ENCODE measurements at places on chromosomes 2 and 18.

DNA sequence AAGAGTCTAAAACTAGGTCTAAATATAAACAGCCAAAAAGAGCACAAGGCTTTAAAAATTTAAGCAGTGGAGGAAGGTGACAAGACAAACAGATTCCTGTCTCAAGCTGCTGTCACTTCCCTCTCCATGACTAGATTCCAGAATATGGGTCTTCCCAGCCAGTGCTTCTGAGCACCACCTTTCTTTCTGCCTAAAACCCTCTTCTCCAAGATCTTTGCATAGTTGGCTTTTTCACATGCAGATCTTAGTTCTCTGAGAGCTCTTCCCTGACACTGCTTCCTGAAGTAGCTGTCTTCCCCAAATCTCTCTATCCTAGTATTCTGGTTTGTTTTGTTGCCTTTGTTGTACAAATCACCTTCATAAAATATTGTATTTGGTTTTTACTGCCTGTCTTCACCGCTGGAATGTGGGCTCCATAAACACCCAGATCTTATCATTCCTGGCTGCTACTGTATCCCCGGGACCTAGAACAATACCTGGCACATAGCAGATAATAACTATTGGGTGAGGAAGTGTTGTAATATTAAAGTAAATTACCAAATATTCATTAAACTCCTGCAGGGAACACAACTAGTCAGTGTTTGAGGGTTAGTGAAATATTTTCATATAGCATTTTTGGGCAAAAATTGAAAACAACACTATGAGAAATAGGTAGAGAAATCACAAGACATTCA is 150.2 kb downstream of the CCDC85A start:
- no peak for DNase-seq
- H3K27ac ChIP-seq, result no peak overlapping the region
- no peak overlapping the region for H3K4me3 ChIP-seq
- H3K4me1 ChIP-seq, result no peaks in the 10 kb centered on the region

DNA sequence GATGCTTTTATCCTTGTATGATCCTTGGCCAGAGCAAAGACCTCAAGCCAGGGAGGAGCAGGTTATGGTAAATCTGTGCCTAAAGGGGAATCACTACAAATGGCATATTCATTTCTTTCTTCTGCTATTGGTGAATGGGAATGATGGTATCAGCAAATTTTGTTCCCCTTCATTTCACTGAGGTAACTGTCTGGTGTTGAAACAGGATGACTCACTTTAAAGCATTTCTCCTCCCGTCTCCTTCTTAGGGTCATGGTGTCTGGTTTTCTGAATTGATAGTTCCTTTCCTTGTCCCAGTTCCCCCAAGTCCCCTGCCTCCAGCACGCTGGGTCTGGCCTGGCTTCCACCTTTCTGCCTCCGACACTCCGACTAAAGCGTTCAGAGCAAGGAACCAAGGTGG is 109.2 kb downstream of the MREG start:
- no peak overlapping the region for H3K27ac ChIP-seq
- no peak for DNase-seq
- H3K4me1 ChIP-seq, result no peaks in the 10 kb centered on the region
- H3K36me3 ChIP-seq, result no peaks in the 10 kb centered on the region
- no peak overlapping the region for H3K4me3 ChIP-seq

- H3K4me3 ChIP-seq, result no peak overlapping the region
- H3K4me1 ChIP-seq, result no peaks in the 10 kb centered on the region
- no peak overlapping the region for H3K27ac ChIP-seq
- H3K27me3 ChIP-seq, result no peaks in the 10 kb centered on the region
- no peaks in the 10 kb centered on the region for H3K36me3 ChIP-seq
Measured at GRCh38 chr2:190763901-190764514, 115.1 kb downstream of the NAB1 start.

- no peak for DNase-seq
- H3K36me3 ChIP-seq, result no peaks in the 10 kb centered on the region
- H3K4me3 ChIP-seq, result no peak overlapping the region
- no peaks in the 10 kb centered on the region for H3K27me3 ChIP-seq
- H3K4me1 ChIP-seq, result peaks cover 4% of the 10 kb centered on the region
Measured at GRCh38 chr2:240961910-240962299, 36.5 kb upstream of the SNED1 start.

GRCh38 chr2:216681683-216682082 is 13.7 kb downstream of the IGFBP5 start:
- no peaks in the 10 kb centered on the region for H3K36me3 ChIP-seq
- H3K27me3 ChIP-seq, result no peaks in the 10 kb centered on the region
- no peak overlapping the region for H3K4me3 ChIP-seq

DNA sequence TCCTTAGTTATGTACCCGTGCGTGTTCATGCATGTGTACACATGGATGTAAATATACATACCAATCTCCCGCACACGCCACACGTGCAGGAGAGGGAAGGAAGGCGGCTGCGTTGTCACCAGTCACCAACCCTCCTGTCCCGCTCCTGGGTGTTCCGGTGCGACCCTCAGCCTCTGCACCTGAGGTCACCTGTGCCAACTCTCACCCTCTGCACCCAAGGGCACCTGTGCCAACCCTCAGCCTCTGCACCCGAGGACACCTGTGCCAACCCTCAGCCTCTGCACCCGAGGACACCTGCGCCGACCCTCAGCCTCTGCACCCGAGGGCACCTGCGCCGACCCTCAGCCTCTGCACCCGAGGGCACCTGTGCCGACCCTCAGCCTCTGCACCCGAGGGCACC is 192.8 kb upstream of the SALL3 start:
- no peaks in the 10 kb centered on the region for H3K4me1 ChIP-seq
- no peak for DNase-seq
- no peaks in the 10 kb centered on the region for H3K27me3 ChIP-seq
- no peak overlapping the region for H3K4me3 ChIP-seq

- H3K4me1 ChIP-seq, result no peaks in the 10 kb centered on the region
- no peaks in the 10 kb centered on the region for H3K36me3 ChIP-seq
- no peak for DNase-seq
Measured at GRCh38 chr2:211723398-211723797, 815.2 kb downstream of the ERBB4 start.

GRCh38 chr2:15177103-15177502 is 384.0 kb downstream of the NBAS start:
- H3K27ac ChIP-seq, result no peak overlapping the region
- DNase-seq, result no peak
- no peaks in the 10 kb centered on the region for H3K27me3 ChIP-seq
- no peak overlapping the region for H3K4me3 ChIP-seq

- H3K27ac ChIP-seq, result no peak overlapping the region
- no peak for DNase-seq
- H3K4me3 ChIP-seq, result no peak overlapping the region
- no peaks in the 10 kb centered on the region for H3K36me3 ChIP-seq
Measured at GRCh38 chr2:573805-574392, 103.3 kb downstream of the TMEM18 start.

DNA sequence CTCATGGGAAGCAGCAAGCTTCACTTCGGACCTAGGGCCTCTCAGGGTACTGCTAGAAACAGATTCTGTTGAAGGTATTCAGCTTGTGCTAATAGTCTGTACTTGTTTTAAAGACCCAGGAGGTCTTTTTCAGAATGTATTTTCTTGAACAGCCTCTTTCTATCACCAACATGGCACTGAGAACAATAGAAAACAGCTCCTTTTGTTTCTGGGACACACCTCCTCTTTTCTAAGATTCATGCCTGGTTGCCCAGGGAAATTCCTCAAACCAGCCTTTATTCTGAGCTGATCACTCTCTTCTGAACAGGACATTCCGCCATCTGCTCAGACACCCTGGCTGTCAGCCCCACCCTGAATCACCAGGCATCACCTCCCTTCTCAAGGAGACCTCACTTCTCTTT is 389.6 kb downstream of the TGIF1 start:
- no peaks in the 10 kb centered on the region for H3K27me3 ChIP-seq
- H3K27ac ChIP-seq, result no peak overlapping the region
- no peak for DNase-seq
- H3K4me3 ChIP-seq, result no peak overlapping the region
- no peaks in the 10 kb centered on the region for H3K36me3 ChIP-seq

- H3K4me1 ChIP-seq, result peaks cover 7% of the 10 kb centered on the region
- no peaks in the 10 kb centered on the region for H3K36me3 ChIP-seq
- H3K27ac ChIP-seq, result no peak overlapping the region
- no peak for DNase-seq
- H3K27me3 ChIP-seq, result no peaks in the 10 kb centered on the region
Measured at GRCh38 chr2:1055014-1055595, 104.5 kb downstream of the SNTG2 start.

- H3K4me3 ChIP-seq, result no peak overlapping the region
- no peaks in the 10 kb centered on the region for H3K27me3 ChIP-seq
Measured at GRCh38 chr2:112629224-112629623, 16.5 kb upstream of the SLC20A1 start.

DNA sequence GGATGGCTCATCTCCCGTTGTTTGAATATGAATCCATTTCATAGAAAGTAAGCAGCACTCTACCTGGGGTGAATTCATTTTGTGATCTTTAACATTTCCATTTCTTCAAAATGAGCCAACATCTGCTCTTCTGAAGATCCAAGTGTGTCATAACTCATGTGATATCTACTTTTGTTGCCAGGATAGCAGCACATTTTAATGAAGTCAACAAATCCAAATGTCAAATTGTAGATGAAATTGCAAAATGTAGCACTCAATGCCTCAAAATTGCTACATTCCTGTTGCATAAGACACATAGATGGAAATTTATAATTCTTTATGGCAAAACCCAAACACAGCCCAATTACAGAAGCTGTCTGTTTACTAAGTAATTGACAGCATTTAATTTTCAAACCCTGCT is 360.7 kb downstream of the TMX3 start:
- H3K4me1 ChIP-seq, result no peaks in the 10 kb centered on the region
- DNase-seq, result no peak
- H3K27ac ChIP-seq, result no peak overlapping the region
- H3K4me3 ChIP-seq, result no peak overlapping the region

All from iPS DF 6.9 (cell line).